ENCODE measurements at places on chromosomes 5 and 9.
A peak's percentile ranks its signal among the peaks of the same experiment; 100 is the strongest.

DNA sequence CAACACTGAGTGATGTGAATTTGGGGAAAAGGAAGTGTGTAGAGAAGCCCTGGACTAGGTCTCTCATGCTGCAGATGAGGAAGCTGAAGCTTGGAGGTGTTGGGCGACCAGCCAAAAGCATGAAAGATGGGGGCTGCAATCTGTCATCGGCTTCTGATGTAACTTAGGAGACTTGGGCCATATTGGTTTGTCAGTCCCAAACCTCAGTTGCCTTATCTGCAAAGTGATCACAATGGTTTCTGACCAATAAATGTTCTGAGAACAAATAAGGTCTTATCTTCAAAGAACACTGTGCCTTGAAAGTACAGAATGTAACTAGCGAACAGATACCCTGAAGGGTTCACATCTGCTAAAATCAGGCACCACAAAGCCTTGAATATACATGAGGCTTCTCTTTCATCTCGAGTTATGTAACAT, 198.4 kb upstream of the NR3C1 start:
- no peak overlapping the region for H3K4me3 ChIP-seq
- no peaks in the 10 kb centered on the region for H3K36me3 ChIP-seq
- no peak for DNase-seq
- no peak overlapping the region for H3K27ac ChIP-seq
- H3K27me3 ChIP-seq: peaks cover 3% of the 10 kb centered on the region
- H3K4me1 ChIP-seq: peaks cover 37% of the 10 kb centered on the region

- peak overlapping the region; percentile 37 for H3K27ac ChIP-seq
- no peak overlapping the region for H3K4me3 ChIP-seq
- H3K27me3 ChIP-seq: no peaks in the 10 kb centered on the region
- peaks cover 4% of the 10 kb centered on the region for H3K4me1 ChIP-seq
- no peak for DNase-seq
These were observed 168.5 kb downstream of the RAB3C start for GRCh38 chr5:58751222-58751837.

DNA sequence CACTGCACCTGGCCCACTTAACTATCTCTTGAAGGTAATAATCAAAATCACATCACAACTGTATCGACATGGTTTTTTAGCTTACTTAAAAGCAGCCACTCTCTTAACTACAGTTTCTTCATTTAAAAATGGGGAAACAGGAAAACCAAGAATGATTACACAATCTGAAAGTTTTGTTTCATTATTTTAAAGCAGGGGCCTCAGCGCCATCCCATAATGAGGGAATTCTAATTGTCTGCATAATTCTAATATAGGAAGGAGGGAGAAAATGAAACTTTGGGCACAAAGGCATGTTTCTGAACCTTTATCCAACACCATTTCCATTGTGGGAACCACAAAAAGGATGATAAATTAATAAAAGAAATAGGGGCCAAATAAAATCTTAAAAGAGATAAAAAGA, 7.6 kb downstream of the HACD4 start:
- no peak overlapping the region for H3K27ac ChIP-seq
- no peaks in the 10 kb centered on the region for H3K27me3 ChIP-seq
- DNase-seq: no peak
- H3K4me3 ChIP-seq: no peak overlapping the region

GRCh38 chr9:21689854-21690253, 112.6 kb upstream of the MTAP start:
- peaks cover 53% of the 10 kb centered on the region for H3K4me1 ChIP-seq
- no peak overlapping the region for H3K4me3 ChIP-seq
- H3K27ac ChIP-seq: no peak overlapping the region
- H3K27me3 ChIP-seq: peaks cover 4% of the 10 kb centered on the region

GRCh38 chr5:87268970-87269377, 1.3 kb downstream of the RASA1 start:
- peak overlapping the region; percentile 99 for H3K4me3 ChIP-seq
- peaks cover 43% of the 10 kb centered on the region for H3K4me1 ChIP-seq
- H3K27ac ChIP-seq: peak overlapping the region; percentile 99
- peaks cover 37% of the 10 kb centered on the region for H3K36me3 ChIP-seq
- DNase-seq: no peak

DNA sequence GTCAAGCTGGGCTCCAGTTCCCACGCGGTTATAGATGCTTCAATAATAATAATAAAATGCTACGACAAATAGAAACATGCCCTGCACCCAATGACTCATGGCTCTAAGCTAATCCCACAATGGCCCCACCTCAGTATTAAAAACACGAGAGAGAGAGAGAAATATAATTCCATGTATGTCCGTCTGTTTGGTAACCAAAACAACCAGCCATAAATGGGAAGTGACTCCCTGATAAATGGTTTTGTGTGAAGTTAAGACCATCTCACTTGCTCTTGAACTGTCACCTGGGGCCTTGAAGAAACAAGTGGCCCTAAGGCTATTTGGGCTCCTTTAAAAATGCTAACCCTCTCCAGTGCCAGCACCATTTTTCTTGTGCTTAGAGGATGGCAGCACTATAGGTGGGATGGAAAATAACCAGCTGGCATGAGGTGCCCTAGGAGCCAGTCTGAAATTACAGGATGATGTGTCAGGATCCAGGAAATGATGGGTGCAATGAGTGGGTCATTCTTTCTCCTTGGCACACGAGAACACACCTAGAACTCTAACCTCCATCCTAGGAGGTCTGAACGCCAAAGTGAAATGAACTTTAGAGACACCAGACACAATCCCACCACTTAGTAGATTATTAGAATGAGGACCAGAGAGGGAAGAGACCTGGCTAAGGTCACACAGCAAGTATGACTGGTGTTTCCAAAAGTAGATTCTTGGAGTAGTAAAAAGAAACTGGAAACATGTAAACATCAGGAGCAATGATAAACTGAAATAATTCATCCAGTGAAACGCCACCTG, 35.7 kb upstream of the ADRB2 start:
- H3K4me1 ChIP-seq: peaks cover 32% of the 10 kb centered on the region
- no peaks in the 10 kb centered on the region for H3K36me3 ChIP-seq
- peak overlapping the region; percentile 86 for H3K27ac ChIP-seq
- H3K4me3 ChIP-seq: no peak overlapping the region

DNA sequence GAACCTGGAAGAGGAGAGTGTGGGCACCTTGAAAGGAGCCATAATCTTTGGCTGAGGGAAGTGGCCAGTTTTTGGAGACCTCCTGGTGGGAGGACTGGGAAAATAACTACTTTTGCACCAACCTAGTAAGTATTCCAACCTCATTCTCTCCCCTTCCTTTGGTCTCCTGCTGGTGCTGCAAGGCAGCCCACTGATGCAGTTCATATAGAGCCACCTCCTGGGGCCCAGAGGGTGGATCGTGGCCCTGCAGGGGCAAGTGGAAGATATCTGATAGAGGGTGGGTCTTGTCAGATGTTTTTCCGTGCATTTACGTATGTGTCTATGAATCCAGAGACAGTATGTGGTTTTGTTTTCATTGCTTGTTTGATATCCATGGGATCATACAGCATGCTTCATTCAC, 172.8 kb upstream of the PITX1 start:
- H3K36me3 ChIP-seq: no peaks in the 10 kb centered on the region
- DNase-seq: no peak
- H3K4me1 ChIP-seq: no peaks in the 10 kb centered on the region
- no peak overlapping the region for H3K4me3 ChIP-seq
- H3K27ac ChIP-seq: no peak overlapping the region
- H3K27me3 ChIP-seq: peaks cover 34% of the 10 kb centered on the region
